ENCODE measurements at places on chromosomes 1 and 21.

DNA sequence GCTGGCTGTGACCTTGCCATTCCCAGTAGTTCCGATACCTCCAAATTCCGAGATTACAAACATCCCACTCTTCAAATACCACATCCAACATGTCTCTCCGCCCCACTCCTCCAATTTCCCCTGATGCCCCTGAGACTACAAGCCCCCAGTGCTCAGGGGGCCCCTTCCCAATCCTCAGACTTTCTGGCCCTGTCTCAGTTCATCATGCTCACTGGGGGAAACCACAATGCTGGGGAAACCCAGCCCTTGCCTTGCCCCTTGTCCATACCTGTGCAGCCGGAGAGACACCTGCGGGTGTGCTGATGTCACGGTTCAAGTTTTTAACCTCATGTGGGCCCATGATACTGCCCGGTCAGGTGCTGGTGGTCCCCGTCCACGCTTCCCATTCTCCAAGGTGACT lies 226.6 kb downstream of the CAMTA1 start:
- no peak for DNase-seq

GRCh38 chr1:46094471-46095005 lies 37.9 kb downstream of the PIK3R3 start:
- no peak for DNase-seq

DNA sequence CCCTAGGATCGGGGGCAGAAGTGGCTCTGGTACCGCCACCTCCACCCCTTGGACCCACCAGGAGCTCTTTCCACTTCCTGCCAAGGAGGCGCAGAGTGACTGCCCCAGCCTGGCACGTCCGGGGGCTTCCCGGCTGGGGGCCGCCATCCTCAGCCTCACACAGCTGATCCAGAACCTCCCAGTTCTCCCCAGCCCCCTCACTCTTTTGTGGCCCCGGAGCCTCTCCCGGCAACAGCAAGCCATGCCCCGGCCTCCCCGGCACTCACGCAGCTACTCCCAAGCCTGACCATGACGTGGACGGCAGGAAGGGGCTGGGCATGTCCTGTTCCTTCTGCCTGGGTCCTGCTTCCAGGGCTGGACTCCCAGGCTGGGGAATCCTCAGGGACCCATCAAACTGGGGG lies 17.1 kb downstream of the TP73 start:
- DNase-seq = no peak

GRCh38 chr1:11515368-11516300 lies 36.7 kb downstream of the DISP3 start:
- no peak for DNase-seq

- DNase-seq = no peak
Observed at GRCh38 chr21:19609611-19610010, 1206.0 kb upstream of the TMPRSS15 start.

- no peak for DNase-seq
Observed at GRCh38 chr21:43619856-43620255, 39.4 kb downstream of the HSF2BP start.

DNA sequence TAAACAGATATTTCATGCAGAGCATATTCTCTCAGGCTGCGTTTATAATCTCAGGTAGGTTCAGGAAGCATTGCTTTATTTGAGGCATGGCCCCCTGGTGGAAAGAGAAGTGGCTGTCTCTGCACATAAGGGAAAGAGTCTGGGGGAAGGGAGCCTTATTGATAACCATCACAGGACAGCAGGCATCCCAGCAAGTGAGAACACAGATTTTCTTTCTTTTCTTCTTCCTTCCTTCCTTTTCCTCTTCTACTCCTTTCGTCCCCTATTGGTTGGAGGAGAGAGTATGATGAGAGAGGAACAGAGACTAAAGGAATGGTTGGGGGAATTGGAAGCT lies 21.9 kb downstream of the TSNAX start:
- peak; percentile 13 for DNase-seq

GRCh38 chr1:40539338-40539737 lies 7.9 kb downstream of the ZNF684 start:
- DNase-seq = no peak

DNA sequence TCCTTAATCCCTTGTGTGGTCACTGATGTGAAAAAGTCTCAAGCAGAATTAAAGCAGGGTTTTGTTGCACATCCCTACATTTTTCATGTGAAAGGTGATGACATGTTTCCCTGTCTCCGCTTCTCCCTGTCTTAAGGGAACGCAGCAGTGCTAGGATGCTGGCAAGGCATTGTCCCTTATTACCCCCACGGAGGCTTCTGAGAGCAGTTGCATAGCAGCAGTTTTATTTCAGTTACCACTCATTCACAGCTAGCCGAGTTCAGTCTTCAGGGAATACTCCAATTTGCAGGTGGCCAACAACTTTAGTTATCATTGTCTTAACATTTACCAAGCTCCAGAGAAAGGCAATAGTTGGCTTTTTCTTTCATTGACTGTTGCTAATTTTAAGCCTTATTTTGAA lies 89.1 kb downstream of the CLEC20A start:
- no peak for DNase-seq

DNA sequence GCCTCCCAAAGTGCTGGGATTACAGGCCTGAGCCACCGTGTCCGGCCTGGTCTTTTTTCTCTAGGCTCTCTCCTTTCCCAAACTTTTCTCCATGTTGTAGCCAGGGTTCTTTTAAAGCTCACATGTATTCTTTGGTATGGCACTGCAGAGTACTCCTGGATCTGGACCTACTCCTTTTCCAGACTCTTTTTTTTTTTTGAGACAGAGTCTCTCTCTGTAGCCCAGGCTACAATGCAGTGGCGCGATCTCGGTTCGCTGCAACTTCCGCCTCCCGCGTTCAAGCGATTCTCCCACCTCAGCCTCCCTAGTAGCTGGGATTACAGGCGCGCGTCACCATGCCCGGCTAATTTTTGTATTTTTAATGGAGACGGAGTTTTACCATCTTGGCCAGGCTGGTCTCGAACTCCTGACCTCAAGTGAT lies 602 bp upstream of the MED18 start:
- no peak for DNase-seq

DNA sequence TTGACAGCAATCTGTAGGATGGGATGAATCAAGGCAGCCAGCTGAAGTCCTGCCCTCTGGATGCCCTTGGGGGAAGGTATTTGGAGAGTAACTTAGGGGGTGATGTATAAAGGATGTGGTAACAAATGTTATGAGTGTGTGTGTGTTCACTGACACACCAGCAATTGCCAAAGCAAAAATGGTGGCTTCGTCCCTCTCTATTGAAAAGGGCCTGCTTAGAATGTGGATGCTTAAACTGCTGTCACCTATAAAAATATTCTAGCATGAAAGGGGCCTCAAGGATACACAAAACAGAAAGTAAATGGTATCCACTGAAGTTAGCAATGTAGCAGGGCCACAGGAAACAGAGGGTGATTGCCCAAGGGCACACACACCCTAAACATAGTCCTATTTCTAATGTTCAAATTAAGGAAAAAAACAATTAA lies 15.1 kb upstream of the AIM2 start:
- no peak for DNase-seq

- no peak for DNase-seq
Observed at GRCh38 chr1:119370748-119371147, 2.2 kb downstream of the HAO2 start.

- DNase-seq = no peak
Observed at GRCh38 chr1:221071777-221072176, 192.5 kb downstream of the HLX start.

- DNase-seq = peak; percentile 46
Observed at GRCh38 chr1:26787381-26787705, 407 bp upstream of the PIGV start.

GRCh38 chr1:245458234-245458633 lies 303.4 kb downstream of the KIF26B start:
- no peak for DNase-seq

DNA sequence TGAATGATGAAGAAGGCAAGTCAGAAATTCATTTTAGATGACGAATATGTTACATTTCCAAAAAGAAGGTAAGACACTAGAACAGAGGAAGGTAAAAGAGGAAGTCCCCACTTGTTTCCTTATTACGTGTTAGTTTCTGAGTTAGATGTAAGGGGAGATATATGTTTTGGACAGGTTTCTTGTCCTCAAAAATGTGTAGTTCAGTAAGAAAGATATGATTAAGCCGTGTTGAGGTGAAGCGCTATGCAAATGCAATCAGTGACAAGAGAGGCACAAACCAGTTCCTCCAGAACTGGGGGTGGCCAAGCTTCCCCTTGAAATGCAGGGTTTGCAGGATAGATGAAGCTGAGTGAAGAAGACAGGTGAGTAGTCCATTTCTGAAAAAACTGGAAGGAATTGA lies 293.3 kb upstream of the RUNX1 start:
- no peak for DNase-seq

DNA sequence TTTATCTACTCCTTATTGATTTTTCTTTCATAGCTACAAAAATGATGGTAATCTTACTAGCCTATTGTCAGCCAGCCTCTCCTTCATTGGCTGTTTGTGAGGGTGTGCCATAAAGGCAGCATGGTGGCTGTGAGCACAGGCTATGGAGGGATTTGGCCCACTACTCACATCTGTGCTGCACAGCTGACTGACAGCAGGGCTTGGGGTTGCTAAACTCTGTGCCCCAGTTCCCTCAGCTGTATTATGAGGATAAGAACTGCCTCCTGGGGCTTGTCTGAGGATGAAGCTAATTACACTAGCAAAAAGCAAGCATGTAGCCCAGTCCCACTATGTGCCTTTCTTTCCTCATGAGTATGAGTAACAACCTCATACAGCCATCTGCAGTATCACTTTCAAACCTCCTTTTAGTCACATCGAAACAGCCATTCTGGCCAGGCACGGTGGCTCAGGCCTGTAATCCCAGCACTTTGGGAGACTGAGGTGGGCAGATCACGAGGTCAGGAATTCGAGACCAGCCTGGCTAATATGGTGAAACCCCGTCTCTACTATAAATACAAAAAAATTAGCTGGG lies 66.2 kb downstream of the COQ8A start:
- no peak for DNase-seq

- no peak for DNase-seq
Observed at GRCh38 chr1:47399846-47400155, 16.3 kb upstream of the FOXE3 start.

GRCh38 chr1:84582802-84583587 lies 8.8 kb upstream of the CTBS start:
- no peak for DNase-seq

DNA sequence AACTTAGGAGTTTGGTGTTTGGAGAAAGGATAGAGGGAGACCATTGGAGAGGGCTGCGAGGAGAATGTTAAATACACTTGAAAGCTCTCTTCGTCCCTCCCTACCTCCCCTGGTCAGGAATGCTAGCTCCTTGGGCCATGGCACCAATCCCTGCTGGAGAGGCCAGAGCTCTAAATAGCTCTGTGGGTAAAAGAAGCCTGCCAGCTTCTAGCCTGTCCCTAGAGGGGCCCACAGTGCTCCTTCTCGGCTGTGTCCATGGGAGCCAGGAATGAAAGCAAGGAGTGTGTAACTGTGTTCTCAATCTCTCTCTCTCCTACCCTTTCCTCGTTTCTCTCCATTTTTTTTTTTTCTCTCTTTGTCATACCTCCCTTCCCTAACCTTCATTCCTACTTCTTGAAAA lies at the start of gene CCDC190:
Gene CCDC190, minus strand, starts transcription at position 75 of the 400 bp plus-strand sequence. CDS start 1,529 bp downstream, outside the sequence.
- DNase-seq = no peak

GRCh38 chr1:17119076-17119772 lies at the start of gene PADI2:
Gene PADI2, minus strand, starts transcription at chr1:17119451. Its CDS starts 80 bp downstream, at chr1:17119371.
- peak; percentile 49 for DNase-seq

DNA sequence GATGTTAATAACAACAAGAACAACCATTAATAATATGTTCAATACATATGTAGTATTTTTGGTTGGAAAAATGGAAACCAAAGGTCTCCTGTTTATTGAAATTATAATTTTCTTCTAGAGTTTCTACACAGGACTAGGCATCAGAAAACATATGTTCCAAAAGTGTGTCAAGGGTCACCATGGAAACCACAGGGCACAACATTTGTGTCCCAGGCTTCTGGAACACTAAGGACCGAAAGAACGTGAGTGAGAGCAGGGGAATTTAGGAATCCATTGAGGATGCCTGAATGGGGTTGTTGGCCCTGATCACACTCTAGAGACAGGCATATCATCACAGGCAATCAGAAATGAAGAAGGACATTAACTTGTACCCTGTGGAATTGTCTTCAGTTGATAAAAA lies 7.5 kb upstream of the CDC14A start:
- no peak for DNase-seq

- no peak for DNase-seq
Observed at GRCh38 chr1:71785450-71785849, 496.9 kb downstream of the NEGR1 start.

DNA sequence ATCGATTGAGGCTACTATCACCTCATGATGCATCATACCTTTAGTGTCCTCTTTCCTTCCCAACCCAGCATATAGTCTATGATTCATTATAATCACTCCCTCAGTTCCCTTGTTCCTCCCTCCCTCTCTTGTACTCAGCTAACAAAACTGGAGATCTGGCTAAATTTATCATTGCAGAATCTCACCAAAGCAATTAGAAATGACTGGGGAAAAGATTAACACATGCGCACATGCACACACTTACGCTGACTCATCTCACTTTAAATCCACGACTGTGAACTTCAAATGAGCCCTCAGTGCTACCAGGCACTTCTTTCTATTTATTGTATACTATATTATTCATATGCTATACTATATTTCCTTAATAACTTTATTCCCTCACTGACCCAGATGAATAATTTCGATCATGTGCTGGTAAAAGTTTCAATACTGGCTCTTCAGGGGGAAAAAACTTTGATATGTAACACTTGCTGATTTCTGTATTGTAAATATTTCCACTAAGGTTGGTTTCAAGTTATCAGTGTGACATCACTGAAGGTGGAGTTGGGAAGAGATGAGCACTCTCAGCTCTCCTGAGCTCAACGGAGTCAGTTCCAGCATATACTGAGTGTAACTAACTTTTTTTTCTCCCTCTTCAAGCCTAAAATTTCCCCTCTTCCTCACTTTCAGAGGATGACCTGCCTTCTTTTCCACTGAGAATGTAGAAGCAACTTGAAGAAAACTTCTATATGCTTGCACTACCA lies 613.7 kb upstream of the B3GALT2 start:
- DNase-seq = no peak

DNA sequence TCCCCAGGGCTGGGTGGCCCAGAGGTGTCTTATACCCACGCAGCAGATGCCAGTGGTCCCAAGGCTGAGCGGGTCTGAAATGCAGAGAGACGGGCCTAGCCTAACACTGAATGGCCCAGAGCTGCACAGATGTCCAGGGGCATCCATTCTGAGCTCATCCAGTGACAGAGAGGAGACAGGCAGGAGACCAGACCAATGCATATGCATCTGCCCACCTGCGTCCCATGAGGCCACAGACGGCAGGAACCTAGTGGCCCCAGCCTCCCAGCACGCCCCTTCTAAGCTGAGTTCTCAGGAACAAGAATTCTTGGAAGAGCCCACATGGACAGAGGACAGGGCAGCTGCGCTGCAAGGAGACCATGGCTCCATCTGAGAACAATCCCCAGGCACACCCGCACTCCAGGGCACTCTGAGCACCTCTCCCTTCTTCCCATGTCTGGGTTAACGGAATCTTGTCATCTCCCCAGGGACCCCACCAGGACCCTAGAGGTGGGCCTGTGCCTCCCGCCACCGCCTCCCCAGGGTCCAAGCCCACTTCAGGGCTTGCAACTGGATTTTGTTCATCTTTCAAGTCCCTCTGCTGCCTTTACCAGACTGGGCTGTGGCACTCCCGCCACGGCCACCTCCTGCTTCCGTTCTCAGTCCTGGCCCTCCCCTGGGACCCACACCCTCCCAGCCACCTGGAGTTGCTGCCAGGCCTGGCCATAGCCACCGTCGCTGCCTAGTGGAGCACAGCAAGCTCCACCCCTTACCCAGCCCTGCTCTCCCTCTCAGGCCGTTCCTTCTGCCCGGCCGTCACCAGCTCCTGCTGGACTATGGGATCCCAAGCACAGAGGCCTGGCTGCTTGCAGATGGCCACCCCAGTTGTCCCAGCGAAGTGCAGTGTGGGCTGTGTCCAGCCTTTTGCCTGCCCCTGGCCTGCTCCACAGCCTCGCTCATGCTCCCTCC lies 3.3 kb downstream of the WNT3A start:
- no peak for DNase-seq

GRCh38 chr21:42443876-42444744 lies 40.4 kb downstream of the UBASH3A start:
- DNase-seq = no peak

Measured in activated CD4-positive, alpha-beta T cell treated with anti-CD3 and anti-CD28 coated beads, Interleukin-2, amount 50 U/mL, for 4 hours (primary cell).